A549 treated with CpdA at 1 μM for 4 hours (cell line): ENCODE measurements at places on chromosomes 2 and 18. TPM values are rescaled to one million over a fixed set of nuclear protein-coding genes. Genes with fewer than 3 reads are reported as not detected.

ASXL3 gene
- total RNA-seq: not detected in 5 replicates

ALLC gene
- total RNA-seq: 0.06 TPM in 1 of 5 replicates, not detected in the others

RPS27A gene
- 2,632 to 3,331 TPM (median 2,818 TPM) in 5 replicates for total RNA-seq

CYP1B1 gene
- total RNA-seq: 6.7 to 9.8 TPM (median 9.1 TPM) in 5 replicates

TRIM43 gene
- 0.07 TPM in 1 of 5 replicates, not detected in the others for total RNA-seq
